Common myeloid progenitor, CD34-positive (primary cell): ENCODE measurements at places on chromosomes 2 and 18.

DNA sequence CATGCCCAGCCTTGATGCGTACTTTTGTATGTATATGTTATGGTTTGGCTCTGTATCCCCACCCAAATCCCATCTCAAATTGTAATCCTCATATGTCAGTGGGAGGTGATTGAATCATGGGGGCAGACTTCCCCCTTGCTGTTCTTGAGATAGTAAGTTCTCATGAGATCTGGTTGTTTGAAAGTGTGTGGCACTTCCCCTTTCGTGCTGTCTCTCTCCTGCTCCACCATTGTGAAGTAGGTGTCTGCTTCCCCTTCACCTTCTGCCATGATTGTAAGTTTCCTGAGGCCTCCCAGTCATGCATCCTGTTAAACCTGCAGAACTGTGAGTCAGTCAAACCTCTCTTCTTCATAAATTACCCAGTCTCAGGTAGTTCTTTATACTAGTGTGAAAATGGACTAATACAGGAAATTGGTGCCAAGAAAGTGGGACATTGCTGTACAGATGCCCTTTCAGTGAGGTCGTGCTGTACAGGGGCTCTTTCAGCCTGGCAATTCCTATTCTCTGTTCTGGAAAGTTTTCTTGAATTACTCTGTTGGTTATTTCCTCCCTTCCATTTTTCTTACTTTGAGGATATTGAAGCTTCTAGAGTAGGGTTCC is 38.2 kb downstream of the KCMF1 start:
- peaks cover 18% of the 10 kb centered on the region for H3K4me1 ChIP-seq
- H3K4me3 ChIP-seq = peak overlapping the region; percentile 23
- H3K36me3 ChIP-seq = peaks cover 10% of the 10 kb centered on the region
- no peak overlapping the region for H3K27ac ChIP-seq

GRCh38 chr2:230944757-230945372 is 19.8 kb upstream of the GPR55 start:
- H3K36me3 ChIP-seq = no peaks in the 10 kb centered on the region
- H3K27ac ChIP-seq = no peak overlapping the region
- no peak overlapping the region for H3K4me3 ChIP-seq
- no peaks in the 10 kb centered on the region for H3K27me3 ChIP-seq
- DNase-seq = no peak

DNA sequence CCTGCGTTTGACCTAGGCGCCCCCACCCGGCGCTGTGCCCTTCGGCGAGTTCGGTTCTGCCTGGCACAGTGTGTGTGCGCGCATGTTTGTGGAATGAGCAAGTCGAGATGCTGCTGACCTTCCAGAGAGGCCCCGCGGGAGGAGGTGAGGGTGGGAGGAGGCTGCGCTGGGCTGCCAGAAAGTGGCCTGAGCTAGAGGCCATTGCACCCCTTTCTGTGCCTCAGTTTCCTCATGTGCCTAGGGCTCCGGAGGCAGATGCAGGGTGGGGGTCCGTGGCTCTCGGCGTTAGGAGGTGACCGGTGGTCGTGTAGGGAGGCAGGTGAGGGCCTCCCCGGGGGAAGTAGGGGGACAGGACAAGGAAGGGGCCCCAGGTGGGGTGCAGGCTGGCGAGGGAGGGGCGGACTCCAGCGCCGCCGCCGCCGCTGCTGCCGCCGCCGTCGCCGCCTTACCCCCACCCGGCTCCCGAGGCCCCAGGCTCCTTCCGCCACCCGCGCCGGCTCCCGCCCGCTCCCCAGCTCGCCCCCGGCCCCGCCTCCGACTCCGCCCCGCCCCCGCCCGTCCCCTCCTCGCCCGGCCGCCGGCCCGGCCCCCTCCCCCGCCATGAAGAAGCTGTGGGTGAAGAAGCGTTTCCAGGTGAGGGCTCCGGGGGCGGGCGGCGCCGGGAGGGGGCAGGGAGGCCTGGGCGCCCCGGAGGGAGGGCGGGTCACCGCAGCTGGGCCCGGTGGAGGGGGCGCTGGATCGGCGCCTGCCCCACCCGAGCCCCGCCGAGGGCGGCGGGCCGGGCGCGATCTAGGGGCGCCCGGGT is 7.0 kb downstream of the SPEG start:
- no peaks in the 10 kb centered on the region for H3K36me3 ChIP-seq
- peaks cover 22% of the 10 kb centered on the region for H3K27me3 ChIP-seq
- peaks cover 11% of the 10 kb centered on the region for H3K4me1 ChIP-seq
- no peak overlapping the region for H3K27ac ChIP-seq
- H3K4me3 ChIP-seq = no peak overlapping the region

GRCh38 chr2:151289972-151290866 is 751 bp upstream of the NMI start:
- H3K4me3 ChIP-seq = no peak overlapping the region
- no peaks in the 10 kb centered on the region for H3K27me3 ChIP-seq
- DNase-seq = no peak
- peak overlapping the region; percentile 96 for H3K27ac ChIP-seq
- peaks cover 4% of the 10 kb centered on the region for H3K36me3 ChIP-seq

GRCh38 chr2:45119855-45120254 is 110.6 kb upstream of the SIX2 start:
- H3K27ac ChIP-seq = no peak overlapping the region
- no peaks in the 10 kb centered on the region for H3K36me3 ChIP-seq
- H3K27me3 ChIP-seq = no peaks in the 10 kb centered on the region
- H3K4me3 ChIP-seq = no peak overlapping the region
- peak; percentile 19 for DNase-seq

DNA sequence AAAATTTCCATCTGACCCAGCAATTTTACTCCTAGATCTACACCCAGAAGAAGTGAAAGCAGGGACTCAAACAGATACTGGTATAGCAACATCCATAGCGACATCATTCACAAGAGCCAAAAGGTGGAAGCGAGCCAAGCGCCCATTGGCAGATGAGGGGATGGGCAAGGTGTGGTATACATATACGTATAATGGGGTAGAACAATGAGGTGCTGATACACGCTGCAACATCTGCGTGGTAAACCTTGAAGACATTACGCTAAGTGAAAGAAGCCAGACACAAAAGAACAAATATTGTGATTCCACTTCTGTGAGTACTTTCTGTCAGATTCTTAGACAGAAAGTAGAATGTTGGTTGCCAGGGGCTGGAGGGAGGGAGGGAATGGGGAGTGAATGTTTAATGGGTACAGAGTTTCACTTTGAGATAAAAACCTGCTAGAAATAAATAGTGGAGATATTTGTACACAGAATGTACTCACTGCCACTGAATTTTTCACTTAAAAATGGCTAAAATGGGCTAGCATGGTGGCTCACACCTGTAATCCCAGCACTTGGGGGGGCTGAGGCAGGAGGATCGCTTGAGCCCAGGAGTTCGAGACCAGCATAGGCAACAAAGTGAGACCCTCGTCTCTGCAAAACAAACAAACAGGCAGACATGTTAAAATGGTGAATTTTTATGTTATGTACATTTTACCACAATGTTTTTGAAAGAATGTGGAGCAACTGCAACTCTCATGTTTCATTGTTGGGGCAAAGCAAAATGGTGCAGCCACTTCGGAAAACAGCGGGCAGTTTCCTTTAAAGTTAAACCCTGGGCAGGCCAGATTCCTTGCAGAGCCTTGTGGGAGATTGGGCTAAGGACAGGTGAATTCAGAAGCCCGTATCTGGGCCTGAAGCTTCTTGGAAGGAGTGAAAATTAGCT is 103.4 kb upstream of the MYCN start:
- no peaks in the 10 kb centered on the region for H3K36me3 ChIP-seq
- H3K4me1 ChIP-seq = no peaks in the 10 kb centered on the region
- H3K27me3 ChIP-seq = no peaks in the 10 kb centered on the region

GRCh38 chr18:64513401-64513800 is 364.5 kb upstream of the LINC00305 start:
- H3K27me3 ChIP-seq = no peaks in the 10 kb centered on the region
- H3K27ac ChIP-seq = no peak overlapping the region
- no peak for DNase-seq
- no peaks in the 10 kb centered on the region for H3K4me1 ChIP-seq

DNA sequence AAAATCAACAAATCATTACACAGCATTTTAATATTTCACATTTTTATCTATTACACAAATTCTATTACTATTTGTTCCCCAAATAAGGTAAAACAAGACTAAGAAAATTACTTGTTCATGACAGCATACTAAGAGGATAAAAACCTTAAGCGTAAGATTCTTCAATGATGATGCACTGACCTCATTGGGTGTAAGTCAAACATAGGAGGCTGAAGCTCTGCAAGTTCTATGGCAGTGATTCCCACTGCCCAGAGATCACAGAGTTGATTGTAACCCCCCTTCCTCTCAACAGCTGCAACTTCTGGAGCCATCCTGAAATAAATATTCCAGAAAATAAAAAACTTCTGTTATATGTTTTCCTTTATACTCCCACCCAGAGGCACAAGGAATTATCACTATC is 82.2 kb upstream of the CDKL4 start:
- H3K4me3 ChIP-seq = no peak overlapping the region
- H3K27me3 ChIP-seq = no peaks in the 10 kb centered on the region
- H3K36me3 ChIP-seq = peaks cover 7% of the 10 kb centered on the region
- no peak overlapping the region for H3K27ac ChIP-seq

- no peaks in the 10 kb centered on the region for H3K27me3 ChIP-seq
- no peak for DNase-seq
- H3K36me3 ChIP-seq = no peaks in the 10 kb centered on the region
- H3K4me3 ChIP-seq = no peak overlapping the region
- H3K4me1 ChIP-seq = no peaks in the 10 kb centered on the region
These were observed 298.6 kb downstream of the MEIS1 start for GRCh38 chr2:66733364-66733999.
